Ecto neural progenitor cell (in vitro differentiated cells): ENCODE measurements at places on chromosomes 11 and 22.

DNA sequence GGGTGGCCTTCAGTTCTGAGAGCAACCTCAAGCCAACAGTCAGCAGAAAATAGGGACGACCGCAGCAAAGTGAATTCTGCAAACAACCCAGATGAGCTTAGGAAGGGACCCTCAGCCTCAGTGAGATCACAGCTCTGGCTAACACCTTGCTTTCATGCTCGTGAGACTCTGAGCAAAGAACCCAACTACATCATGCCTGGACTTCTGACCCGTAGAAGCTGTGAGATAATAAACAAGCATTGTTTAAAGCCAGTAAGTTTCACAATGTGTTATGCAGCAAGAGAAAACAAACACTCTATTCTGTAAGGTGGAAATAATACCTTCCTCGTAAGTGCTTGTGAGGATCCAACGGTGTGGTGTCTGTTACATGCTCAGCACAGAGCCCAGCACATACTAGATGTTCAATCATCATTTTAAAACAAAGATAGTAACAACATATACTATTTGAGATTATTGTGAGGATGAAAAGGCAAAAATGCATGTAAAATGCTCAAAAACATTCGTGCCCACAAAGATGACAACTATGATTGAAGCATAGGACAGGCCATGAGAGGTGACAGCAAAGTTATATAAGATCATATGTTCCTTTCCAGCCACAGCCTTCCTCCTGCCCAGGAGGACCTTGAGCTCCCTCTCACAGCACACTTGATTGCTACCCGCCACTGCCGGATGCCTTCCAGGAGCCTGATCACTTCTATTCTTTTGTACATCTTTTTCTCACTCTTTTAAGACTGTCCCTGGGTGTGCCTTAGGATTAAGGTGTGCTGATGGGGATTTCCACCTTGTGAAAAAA is 433.3 kb downstream of the BUD13 start:
- peak; percentile 14 for DNase-seq

GRCh38 chr11:115993590-115993989 is 489.4 kb upstream of the CADM1 start:
- DNase-seq = peak; percentile 31

GRCh38 chr22:16800358-16800757 is 24.9 kb downstream of the XKR3 start:
- DNase-seq = no peak

- no peak for DNase-seq
These were observed 28.4 kb downstream of the TRPC6 start for GRCh38 chr11:101555366-101555765.

DNA sequence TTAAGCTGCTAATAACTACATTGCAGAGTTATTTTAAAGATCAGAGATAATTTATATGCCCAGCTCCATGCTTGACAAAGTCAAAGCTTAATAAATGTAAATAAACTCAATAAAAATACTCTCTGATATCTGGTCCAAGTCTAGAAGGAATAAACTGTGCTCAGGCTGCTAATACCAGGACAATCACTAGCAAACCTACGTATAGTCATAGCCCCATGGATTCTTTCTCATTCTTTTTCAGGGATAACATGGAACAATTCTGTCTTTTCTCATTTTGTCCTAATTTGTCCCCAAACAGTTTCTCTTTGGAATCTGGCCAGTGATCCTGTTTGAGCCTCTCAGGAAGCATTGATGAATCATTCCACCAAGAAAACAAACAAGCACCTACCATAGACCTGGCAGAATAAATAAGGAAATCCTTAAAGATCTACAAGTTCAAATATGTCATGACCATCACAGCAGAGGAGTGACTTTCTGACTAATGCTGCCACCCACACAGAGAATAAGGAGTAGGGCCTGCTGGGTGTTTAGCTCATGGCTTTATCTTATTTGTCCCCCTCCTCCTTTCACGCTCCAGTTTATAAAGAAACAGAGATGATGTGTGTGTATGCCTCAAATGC is 14.1 kb upstream of the B3GNT6 start:
- DNase-seq = no peak

DNA sequence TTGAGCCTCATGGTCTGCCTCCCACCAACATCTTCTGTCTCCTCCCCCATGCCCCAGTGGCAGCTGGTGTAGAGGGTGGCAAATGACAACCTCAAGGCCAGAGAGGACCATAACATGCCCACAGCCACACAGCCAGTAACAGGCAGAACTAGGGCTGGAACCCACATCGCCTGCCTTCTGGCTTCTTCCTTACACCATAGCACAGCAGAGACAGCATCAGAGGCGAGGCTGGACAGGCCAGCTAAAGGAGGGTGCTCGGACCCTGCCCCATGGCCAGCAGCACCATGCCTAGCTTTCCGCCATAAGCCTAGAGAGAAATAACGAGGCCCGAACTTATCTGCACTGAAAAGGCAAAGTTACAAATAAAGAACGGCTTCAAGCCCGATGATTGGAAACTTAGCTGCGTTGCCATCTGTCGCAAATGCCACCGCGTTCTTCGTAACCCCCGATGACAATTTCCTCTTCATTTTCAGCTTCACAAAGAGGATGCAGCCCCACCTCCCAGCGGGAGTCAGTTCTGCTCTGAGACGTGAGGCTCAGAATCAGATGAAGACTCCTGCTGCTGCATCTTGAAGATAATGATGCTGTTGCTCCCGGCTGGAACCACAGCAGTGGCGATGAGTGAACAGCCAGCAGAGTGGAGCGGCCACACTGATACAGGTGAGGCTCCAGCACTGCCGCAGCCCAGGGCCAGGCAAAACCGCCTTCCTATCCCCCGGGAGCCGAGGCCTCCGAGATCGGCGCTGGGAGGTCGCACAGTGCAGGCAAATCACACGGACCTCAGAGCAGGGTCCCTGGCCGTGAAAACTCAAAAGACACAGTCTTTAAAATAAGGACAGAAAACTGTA is 73.8 kb upstream of the RTL6 start:
- no peak for DNase-seq

DNA sequence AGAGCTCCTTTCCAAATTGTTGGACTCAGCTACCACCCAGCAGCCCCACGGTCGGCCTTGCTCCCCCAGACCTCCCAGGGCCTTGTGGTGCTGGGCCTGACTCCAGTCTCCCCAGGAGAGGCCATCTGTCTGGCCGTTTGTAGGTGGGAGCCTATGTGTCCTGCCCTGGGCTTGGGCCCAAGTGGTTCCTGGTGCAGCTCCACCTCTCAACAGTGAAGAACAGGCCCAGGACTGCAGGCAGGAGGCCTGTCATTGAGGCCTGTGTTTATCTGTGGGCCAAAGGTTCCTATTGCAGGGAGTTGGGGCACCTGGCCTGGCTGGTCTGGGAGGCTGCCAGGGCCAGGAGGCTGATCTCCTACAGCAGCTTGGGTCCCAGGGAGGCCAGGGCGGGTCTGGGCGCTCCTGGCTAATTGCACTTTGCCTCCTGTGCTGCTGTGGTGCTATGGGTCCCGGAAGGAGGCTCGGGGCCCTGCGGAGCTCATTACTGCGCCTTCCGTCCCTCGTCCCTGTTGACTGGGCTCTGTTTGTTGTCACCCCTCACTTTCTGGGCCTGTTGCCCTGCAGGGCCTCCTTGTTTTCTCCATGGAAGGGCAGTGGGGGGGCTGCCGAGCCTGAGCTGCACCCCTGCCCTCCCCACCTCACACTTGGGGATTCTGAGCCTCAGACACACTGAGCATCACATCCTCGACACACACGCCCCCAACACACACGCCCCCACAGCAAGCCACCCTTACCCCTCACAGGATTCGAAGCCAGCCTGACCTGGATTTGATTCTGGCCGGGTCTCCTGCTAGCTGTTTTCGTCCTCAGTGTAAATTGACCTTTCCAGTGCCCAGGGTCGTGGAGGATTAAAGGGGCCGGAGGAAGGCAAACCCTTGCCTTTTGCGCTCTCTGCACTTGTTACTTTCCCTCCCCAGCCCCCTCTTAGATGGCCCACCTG is 6.8 kb upstream of the OMP start:
- no peak for DNase-seq

DNA sequence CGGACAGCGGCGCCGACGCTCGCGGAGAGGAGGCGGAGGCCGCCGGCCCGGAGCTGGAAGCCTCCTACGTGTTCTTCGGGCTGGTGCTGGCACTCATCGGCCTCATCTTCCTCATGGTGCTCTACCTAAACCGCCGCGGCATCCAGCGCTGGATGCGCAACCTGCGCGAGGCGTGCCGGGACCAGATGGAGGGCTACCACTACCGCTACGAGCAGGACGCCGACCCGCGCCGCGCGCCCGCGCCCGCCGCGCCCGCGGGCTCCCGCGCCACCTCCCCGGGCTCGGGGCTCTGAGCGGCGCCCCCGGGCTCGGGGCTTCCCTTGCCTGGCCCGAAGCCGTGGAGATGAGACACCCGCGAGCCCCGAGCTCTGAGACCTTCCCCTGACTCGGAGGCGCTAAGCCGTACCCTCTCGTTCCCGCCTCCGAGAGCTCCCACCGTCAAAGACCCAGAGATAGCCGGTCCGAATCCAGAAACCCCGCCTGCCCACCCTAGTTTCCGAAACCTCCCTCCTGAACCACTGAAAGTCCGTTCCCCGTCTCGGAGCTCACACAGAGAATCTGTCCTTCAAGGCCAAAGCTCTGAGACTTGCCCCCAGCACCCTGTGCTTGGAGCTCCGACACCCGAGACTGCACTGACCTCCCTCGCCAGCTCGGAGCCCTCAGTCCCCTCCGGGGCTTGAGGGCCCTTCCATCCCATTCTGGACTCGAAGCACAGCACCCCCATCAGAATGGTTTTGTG is 1.5 kb downstream of the TPBGL start:
- peak; percentile 65 for DNase-seq

DNA sequence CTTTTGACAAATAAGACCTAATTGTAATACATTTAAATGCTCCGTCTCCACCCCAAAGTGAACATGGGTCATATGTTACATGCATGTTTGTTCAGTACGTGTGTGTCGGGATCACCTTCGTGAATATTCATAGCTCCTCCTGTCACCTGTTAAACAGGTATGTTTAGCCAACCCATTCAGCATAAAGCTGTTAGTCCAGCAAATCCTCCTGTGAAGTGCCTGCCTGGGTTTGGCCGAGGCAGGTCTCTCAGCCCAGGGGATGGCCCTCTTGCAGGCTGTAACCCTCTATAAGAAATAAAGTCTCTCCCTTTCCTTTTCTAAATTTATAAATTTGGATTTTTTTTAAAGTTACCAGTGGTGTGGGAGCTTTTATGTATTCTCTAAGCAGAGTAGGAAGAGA is 38.9 kb upstream of the NTM start:
- no peak for DNase-seq

DNA sequence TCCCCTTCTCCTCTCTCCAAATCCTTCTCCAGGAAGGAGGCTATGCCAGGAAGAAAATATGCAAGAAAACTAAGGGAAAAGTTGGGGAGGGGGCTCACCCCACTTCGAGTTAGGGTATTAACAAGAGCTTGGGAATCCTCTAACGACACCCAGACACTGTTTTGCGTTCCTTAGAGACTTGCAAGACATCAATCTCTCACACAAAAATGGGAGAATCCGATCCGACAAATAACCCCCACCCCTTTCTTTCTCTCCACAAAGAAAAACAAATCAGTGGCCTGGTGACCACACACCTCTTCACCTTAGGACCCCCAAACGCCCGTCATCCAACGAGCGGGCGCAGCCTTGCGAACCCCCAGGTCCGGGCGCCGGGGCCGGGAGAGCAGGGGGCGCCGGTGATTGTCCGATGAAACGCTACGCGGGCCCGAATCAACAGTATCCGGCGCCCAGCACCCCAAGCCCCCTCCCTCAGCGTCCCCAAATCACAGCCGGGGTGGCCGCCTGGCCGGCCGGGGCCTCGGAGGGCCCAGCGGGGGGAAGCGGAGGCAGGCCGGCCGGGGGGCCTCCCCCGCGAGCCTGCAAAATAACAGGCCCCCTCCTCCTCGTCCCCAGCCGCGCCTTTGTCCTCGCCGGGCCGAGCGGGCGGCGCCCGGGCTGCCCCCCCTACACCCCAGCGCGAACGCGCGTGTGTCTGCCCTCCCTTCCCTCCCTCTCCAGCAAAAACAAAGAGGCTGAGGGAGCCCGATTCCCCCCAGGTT is 690 bp downstream of the CSNK1E start:
- peak; percentile 75 for DNase-seq

DNA sequence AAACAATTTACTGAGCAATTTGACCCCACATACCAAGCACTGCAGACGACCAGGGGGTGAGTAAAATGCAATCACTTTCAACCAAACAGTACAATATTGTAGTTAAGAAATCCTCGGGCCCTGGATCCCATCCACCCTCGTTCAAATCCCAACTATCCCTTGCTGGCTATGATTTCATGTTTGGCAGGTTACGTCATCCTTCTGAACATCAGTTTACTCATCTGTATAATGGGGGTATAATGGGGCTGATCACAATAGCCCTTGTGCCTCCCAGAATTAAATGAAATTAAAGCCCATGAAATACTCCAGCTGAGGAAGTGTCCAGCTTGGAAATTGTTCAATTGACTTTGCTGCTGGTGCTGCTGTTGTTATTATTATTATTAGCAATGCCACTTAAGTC is 20.6 kb downstream of the APLNR start:
- DNase-seq = no peak

GRCh38 chr11:10295064-10295901 is 1.3 kb upstream of the SBF2 start:
- DNase-seq = no peak

DNA sequence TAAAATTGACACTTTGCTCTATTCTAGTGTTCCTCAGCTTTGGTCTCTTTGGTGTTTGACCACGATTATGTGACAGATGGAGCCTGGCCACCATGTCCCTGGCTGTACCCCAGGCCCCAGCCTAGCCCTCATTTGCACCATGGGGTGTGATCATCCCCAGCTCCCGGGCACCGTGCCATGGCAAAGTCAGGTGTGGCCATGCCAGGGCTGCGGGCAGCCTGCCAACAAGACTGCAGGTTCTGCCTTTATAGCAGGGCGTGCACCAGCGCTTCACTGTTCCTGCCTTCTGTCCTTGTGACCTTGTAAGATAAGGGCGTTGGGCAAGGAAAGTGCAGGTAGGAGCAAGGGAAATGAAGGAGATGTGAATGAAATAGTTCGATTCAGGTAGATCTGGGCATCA is 22.4 kb upstream of the APOBEC3A start:
- no peak for DNase-seq

DNA sequence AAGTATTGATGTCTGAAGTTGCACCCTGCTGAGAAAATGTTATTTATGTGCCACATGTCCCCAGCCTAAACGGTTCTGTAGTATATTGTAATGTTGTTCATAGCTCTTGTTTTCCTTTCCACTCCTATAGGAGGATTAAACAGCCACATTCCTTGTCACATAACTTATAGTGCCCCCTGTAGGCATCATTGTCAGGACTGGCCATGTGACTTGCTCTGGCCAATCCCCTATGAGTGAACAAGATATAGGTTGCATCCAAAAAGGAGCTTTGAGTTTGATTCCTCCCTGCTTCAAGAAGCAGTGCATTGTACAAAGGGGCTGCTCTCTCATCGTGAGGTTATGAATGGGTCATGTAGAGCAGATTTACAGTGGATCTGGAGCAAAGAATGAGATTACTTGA is 717.6 kb upstream of the ANO5 start:
- DNase-seq = no peak

DNA sequence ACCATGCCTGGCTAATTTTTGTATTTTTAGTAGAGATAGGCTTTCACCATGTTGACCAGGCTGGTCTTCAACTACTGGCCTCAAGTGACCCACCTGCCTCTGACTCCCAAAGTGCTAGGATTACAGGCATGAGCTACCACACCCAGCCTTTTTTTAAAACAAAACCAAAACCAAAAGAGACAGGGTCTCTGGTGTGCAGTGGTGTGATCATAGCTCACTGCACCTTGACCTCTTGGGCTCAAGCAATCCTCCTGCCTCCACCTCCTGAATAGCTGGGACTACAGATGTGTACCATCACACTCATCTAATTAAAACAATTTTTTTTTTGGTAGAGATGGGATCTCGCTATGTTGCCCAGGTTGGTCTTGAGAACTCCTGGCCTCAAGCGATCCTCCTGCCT is 77.7 kb downstream of the PTPRJ start:
- DNase-seq = no peak
